Coronary artery (tissue), 2 donors: ENCODE measurements at places on chromosomes 16 and 17.

- no peak for DNase-seq
These were observed 49.5 kb upstream of the MTSS2 start for GRCh38 chr16:70735141-70735979.

DNA sequence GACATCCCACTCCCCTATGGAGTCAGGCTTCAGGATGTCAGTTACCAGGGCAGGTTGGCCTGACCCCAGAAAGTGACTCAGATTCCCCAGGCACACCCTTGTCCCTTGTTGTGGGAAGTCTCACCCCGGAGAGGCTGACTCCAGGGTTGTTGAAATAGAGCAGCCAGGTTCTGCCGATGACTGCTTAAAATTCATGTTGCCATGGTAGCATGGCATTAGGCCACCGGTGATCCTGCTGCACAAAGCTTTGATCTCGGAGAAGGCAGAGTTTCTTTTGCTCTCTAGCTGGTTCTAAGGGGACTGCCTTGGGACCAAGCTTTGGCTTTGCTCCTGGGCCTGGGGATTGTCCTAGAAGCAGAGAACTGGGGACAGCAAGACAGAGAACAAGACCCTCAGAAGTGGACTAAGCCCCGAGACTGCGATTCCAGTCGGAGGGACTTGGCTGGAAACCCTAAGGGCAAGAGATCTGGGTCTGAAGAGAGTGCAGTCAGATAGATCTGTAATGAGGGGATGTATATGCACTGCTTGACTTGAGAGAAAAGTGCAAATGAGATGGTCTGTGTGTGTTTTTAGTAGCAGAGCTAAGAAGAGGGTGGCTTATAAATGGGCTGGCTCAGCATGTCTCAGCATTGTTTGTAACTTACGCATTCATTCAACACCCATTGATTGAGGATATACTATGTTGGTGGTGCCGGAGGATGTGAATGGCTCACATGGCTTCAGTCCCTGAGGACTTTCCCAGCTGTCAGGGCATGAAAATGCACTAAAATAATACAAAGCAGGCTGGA is 106.9 kb downstream of the RGS9 start:
- no peak for DNase-seq

DNA sequence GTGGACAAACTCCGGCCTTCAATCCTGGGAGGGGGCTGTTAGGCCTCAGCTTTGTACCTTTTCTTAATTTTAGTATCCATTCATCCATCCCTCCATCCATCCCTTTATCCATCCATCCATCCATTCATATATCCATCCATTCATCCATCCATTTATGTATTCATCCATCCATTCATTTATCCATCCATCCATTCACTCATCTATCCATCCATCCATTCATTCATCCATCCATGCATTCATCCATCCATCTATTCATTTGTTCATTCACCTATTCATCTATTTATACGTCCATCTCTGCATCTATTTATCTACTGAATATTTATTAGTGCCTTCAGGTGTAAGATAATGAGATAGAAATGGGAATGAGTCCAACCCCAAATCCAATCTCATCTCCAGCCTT is 26.0 kb upstream of the MMP2 start:
- no peak for DNase-seq

DNA sequence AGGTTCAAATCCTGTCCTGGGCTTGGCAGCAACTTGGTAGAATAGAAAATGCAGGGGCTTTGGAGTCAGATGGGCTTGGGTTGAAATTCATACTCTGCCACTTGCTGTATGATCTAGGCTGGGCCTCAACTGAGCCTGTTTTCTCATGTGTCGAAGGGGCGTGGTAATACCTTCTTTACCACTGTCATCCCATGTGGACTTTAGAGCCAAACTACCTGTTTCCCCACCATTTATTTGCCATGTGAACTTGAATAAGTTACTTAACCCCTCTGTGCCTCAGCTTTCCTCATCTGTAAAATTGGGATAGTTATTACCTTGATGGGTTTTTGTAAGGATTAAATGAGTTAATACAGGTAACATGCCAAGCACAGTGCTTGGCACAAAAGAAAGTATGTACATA is 106.0 kb downstream of the COPRS start:
- no peak for DNase-seq

DNA sequence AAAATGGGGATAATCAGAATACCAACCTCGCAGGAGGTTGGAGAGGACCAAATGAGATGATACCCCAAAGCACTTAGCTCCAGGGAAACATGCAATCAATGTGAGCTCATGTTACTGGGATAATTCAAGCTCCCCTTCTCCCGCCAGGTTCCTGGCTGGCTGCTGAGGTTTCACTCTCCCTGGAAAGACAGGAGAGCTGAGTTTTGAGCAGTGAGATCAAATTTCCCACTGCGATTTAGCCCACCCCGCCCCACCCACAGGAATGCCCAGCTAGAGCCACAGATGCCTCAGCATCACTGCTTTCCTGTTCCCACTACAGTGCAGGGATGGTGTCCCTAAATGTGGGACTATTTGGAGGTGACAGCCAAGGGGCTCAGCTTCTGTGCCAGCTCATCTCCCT is 56.7 kb downstream of the ZNF423 start:
- DNase-seq: no peak

DNA sequence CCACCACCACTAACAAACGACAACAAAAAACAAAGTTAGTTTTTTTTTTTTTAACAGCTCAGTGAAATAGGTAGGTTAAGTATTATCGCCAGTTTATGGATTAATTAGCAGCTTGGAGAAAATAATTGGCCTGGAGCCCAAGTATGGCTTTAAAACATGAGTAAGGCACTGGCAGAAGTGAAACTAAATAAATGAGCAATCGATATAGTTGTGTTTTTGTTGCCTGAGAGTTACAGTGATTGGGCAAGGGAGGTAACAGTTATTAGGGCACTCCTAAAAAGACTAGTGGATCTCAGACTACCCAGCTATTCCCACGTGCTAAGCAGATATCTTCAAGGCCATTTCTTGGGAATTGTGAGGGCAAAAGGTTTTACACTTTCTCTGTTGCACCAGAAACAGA is 2.4 kb downstream of the MLKL start:
- DNase-seq: no peak

DNA sequence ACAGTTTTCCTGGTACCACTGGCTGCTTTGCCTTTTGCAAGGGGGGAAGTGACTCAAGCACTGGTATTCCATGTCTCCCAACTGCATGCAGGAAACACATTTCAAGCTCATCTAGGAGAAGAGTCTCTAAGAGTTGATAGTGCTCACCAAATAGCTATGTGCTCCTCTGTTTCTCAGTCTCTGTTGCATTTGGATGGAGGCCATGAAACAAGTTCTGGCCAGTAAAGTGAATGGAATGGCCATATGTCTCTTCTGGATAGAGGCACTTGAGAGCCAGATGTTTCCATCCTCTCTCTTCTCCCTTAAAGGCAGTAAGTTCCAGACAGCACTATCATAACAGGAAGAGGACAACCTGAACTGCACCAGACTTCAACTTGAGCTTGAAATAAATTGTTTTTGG is 60.6 kb downstream of the C16orf82 start:
- no peak for DNase-seq

GRCh38 chr17:2656283-2656682 is 55.3 kb downstream of the CLUH start:
- no peak for DNase-seq

DNA sequence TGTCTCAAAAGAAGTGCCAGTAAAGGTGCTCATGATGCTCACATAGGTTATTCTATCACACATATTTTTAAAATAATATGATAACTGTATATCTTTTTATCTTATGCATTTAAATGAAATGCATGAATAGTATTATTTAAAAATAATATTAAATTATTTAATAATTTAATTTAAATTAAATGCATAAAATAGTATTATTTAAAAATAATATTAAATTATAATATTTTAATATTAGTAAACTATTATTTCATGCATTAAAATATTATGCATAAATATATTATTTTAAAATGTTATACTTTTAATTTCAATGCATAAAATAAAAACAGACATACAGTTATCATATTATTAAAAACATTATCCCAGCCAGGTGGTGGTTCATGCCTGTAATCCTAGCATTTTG is 33.4 kb downstream of the TMC7 start:
- no peak for DNase-seq

DNA sequence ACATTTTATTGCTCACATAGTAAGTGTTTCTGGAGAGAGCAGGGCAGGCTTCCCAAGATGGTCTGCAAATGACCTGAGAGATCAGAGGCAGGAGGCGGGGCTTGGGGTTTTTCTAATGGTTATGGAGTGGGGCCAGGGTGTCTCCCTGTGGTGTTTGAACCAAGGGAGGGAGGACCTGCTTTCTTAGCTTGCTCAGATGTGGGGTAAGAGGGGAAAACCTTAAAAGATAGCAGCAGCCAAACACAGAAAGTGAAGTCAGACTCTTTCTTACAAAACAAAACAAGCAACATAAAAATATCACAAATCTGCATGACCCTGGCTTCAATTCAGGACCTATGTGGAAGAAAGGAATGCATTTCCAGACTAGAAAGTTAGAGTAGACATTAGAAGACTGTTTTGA is 22.9 kb upstream of the DNAJA2 start:
- DNase-seq: no peak

DNA sequence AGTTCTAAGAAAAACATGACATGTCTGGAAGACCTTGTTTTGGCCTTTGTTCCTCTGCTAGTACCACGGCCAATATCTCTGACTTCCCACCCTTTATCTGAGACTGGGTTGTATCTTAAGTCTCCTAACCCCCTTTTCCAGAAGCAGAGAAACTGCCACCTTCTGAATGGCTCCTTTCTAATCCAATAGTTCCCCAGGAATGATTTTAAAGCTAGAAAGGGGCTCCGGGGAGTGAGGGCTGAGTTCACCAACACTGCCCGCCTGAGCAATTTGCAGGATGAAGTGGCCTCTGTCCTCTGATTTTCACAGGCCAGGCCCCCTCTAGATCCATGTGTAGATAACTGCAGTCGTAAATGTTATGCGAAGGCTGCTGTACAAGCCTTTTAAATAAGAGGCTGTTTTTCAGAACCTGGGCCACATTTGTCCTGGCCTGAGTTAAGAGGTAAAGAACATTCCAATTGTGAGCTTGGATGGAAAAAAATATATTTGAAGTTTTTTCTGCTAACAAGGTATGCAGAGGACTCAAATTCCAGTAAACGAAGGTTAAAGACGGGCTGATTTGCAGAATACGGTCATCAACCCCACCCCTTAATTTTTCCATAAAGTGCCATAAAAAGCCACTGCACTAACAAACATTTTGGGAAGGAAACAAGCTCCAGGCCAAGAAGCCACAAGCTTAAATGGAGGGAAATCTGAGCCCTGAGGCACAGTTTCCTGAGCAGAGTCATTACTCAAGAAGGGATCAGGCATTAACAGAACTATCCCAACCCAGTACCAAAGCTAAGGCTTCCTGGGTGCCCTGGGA is 117.0 kb upstream of the MAF start:
- DNase-seq: no peak

- peak; percentile 81 for DNase-seq
These were observed 2.0 kb downstream of the MAF start for GRCh38 chr16:79598348-79599181.

DNA sequence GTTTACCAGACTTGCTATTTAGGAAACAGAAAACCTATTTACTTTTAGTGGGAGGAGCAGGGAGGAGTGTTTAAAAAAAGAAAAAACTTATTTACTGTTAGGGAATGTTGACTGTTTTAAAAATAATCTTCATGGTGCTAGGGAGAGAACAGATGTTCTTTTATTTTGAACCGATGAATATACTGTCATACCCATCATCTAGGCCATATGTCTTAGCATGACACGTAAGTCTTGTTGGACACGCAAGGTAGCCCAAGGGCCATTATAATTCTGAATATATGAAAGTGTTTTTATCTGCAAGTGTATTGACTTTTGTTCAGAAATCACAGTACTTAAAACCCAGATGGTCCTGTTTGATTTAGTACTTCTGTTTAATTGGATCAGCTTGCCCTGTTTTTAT is 11.6 kb downstream of the WIPF2 start:
- no peak for DNase-seq

GRCh38 chr16:64903770-64904169 is 218.1 kb downstream of the CDH11 start:
- no peak for DNase-seq

GRCh38 chr16:29151317-29151716 is 166.5 kb downstream of the LAT start:
- no peak for DNase-seq

DNA sequence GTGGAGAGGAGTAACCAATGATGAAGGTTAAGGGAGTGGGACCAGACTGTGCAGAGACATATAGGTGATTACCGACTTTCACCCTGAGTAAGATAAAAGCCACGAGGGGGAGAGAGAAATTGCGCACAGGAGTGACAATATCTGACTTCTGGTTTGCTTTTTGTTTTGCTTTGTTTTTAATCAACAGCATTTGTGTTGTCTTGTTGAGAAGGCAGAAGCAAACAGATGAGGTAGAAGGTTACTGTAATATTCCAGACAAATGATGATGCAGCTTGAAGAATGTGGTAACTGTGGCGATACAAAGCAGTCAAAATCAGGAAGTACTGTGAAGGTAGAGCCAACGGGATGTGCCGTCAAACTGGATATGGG is 7.5 kb downstream of the PELP1 start:
- no peak for DNase-seq

- no peak for DNase-seq
These were observed 18.2 kb downstream of the LASP1NB start for GRCh38 chr17:38943607-38944006.

GRCh38 chr17:39461926-39462569 is 762 bp downstream of the CDK12 start:
- peak; percentile 84 for DNase-seq

DNA sequence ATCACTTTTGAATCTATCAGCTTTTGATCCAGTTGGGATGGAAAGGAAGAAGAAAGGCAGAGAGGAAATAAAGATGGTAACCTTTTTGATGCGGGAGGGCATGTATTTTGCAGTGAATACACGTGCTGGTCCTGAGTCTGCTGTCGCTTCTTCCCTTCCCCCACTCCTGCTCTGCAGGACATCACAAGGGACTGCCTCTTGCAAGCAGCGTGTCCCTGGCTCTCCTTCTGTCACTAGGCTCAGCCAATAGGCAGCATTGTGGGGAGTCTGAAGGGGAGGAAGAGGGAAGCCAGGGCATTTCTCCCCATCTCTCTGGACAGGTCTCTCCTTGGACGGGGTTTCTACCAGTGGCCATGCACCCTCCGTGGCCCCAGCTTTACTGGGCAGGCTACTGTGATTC is 15.7 kb upstream of the WFDC1 start:
- DNase-seq: no peak

GRCh38 chr17:50939542-50939794 is 73.3 kb upstream of the TOB1 start:
- no peak for DNase-seq

- peak; percentile 75 for DNase-seq
These were observed 615 bp downstream of the PRPSAP1 start for GRCh38 chr17:76353004-76353598.

GRCh38 chr16:49644145-49644463 is 211.8 kb downstream of the ZNF423 start:
- DNase-seq: no peak

GRCh38 chr17:63095459-63095858 is 129.4 kb downstream of the TANC2 start:
- DNase-seq: no peak

- DNase-seq: no peak
These were observed 50.9 kb upstream of the CPNE2 start for GRCh38 chr16:57041182-57042156.

DNA sequence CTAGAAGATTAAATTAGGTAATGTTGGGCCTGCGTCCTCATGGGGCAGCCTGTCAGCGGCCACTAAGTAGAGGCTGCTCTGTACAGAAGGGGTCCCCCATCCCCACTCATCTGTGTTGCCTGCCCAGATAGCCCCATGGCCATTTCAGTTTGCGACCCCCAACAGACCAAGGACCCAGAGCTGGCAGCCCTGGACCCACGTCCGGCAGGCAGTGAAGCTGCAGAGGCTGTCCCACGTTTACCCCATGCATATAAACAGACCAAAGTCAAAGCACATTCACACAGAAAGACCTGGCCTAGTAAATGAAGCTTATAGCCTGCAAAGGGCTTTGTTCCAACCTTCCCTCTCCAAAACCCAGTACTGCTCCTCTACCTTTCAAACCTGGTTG is 4.6 kb downstream of the PDF start:
- peak; percentile 68 for DNase-seq
